ENCODE measurements at places on chromosomes 2 and 18. TPM values are rescaled to one million over a fixed set of nuclear protein-coding genes. Genes with fewer than 3 reads are reported as not detected.

KIF3C gene
- 81.1 TPM for polyA plus RNA-seq

MGAT4A gene
- polyA plus RNA-seq = 98.7 TPM

TRIM43 gene
- polyA plus RNA-seq = not detected

TPO gene
- polyA plus RNA-seq = 1.2 TPM

GRB14 gene
- 5.9 TPM for polyA plus RNA-seq

TUBB8B gene
- not detected for polyA plus RNA-seq

STAT4 gene
- polyA plus RNA-seq = 31.0 TPM

LOXHD1 gene
- not detected for polyA plus RNA-seq

SRD5A2 gene
- polyA plus RNA-seq = not detected

SCN9A gene
- polyA plus RNA-seq = 1.1 TPM

APOB gene
- not detected for polyA plus RNA-seq

SPOPL gene
- 6.9 TPM for polyA plus RNA-seq

RAB31 gene
- 13.1 TPM for polyA plus RNA-seq

EFR3B gene
- 4.0 TPM for polyA plus RNA-seq

MLPH gene
- polyA plus RNA-seq = not detected

CELF4 gene
- 3.8 TPM for polyA plus RNA-seq

DOK6 gene
- polyA plus RNA-seq = 0.76 TPM

PLEKHB2 gene
- polyA plus RNA-seq = 101 TPM

Data from Purkinje cell (primary cell).